Epithelial cell of esophagus (primary cell): ENCODE measurements at places on chromosomes 7 and 10.

- DNase-seq = peak; percentile 68
Measured at GRCh38 chr10:90592638-90593302, 265.1 kb downstream of the HTR7 start.

GRCh38 chr10:101263150-101263752, 34.0 kb upstream of the LBX1 start:
- DNase-seq = no peak

DNA sequence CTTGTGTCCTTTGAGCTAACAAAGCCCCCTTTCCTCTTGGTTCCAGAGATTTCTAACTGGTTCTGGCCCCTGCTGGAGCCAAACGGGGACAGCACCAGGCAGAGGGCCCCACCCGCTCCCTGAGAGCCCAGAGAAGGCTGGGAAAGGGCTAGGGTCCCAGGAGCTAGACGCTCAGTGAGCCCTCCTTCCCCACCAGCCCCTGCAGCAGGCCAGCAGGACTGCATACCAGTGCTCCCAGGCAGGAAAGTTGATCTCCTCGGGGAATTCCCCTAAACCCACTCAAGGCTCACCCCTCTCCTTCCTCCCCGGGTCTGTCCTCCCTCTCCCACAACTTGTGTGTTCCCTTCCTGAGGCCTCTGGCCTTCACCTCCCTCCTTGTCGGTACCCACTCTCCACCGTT, 47.7 kb downstream of the PAX2 start:
- DNase-seq = no peak

DNA sequence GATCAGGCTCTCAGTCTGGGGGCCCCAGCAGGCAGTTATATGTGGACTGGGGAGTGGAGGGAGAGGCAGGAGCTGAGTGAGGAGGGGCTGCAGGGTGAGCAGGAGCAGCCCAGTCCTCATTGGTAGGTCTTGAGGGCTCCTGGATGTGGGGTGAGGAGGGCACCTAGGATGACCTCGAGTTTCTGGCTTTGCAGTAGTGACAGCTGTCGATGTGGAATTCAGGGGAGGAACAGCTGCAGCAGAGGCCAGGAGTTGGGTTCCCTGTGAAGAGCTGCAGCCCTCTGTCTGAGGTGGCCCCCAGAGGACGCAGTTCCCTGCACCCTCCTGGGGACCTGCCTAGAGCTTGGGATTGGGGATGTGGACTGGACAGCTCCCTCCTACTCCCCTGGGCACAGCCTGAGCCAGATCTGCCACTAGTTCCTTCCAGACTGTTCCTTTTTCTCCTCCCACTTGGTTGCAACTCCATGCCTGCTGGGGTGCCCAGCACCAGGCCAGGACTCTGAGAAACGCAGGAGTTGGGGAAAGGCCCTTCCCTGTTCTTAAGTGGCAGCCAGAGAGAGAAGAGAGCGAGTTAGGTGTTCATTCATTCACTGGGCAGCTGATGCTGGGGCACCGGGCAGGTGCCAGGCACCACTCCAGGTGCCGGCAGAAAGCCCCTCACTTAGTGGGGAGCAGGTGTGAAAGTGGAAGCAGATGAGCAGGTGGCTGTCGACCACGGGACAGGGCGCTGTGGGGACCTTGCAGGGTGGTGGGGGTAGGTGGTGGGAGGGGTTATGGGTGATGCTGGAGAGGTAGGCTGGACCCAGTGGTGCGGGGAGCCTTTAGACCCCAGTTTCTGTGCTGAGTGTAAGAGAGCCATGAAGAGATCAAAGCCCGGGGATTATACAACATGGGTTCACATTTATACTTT, 57.9 kb downstream of the PRF1 start:
- no peak for DNase-seq

DNA sequence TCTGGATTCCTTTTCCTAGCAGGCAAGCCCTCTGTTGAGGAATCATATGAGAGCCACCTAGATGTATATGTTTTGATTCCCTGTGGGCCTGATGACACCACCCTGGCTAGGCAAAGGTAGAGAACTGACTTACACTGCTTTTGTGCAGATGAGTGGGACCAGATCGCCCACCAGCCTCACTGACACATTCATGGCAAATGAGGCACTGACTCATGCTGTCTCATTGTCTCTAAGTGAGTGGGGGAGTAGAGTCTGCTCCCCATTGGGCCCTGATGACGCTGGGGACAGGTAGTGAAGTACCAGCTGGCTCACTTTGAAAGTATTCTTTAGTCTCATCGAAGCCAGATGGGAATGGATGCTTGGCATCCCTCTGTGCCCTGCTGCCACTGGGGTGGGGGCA, 326.3 kb downstream of the ABCA13 start:
- DNase-seq = peak; percentile 10

GRCh38 chr10:121240011-121240410, 358.2 kb downstream of the FGFR2 start:
- DNase-seq = peak; percentile 65

- DNase-seq = peak; percentile 36
Measured at GRCh38 chr10:22314852-22315251, 1.3 kb upstream of the COMMD3 start.

DNA sequence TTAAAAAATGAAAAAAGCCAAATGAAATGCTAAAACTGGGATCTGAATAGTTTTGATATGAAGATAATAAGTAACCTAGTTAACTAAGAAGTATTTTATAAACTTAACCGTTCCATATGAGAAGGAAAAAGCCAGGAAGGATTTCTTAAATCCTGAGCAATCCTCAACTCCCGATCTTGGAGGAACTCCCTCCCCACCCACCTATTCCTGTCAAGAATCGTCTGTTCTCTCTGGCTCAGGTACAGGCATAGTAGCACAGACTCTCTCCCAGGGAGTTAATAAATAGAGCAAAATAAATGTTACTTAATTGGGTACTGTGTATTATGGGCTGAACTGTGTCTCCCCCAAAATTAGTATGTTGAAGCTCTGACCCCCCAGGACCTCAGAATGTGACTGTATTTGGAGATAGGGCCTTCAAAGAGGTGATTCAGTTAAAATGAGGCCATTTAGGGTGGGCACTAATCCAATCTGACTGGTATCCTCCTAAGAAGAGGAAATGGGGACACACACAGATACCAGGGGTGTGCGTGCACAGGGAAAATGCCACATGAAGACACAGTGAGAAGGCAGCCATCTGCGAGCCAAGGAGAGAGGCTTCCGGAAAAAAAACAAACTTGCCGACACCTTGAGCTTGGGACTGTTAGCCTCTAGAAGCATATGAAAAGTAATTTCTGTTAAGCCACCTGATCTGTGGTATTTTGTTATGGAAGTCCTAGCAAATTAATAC, 28.7 kb downstream of the PUS7 start:
- no peak for DNase-seq

- peak; percentile 58 for DNase-seq
Measured at GRCh38 chr10:25498645-25499044, 323.8 kb downstream of the GPR158 start.

GRCh38 chr7:1899196-1899595, 229.1 kb downstream of the ELFN1 start:
- DNase-seq = no peak

- DNase-seq = peak; percentile 24
Measured at GRCh38 chr10:29860166-29860565, 199.2 kb downstream of the JCAD start.

- no peak for DNase-seq
Measured at GRCh38 chr10:6347391-6347951, 144.7 kb downstream of the PFKFB3 start.

DNA sequence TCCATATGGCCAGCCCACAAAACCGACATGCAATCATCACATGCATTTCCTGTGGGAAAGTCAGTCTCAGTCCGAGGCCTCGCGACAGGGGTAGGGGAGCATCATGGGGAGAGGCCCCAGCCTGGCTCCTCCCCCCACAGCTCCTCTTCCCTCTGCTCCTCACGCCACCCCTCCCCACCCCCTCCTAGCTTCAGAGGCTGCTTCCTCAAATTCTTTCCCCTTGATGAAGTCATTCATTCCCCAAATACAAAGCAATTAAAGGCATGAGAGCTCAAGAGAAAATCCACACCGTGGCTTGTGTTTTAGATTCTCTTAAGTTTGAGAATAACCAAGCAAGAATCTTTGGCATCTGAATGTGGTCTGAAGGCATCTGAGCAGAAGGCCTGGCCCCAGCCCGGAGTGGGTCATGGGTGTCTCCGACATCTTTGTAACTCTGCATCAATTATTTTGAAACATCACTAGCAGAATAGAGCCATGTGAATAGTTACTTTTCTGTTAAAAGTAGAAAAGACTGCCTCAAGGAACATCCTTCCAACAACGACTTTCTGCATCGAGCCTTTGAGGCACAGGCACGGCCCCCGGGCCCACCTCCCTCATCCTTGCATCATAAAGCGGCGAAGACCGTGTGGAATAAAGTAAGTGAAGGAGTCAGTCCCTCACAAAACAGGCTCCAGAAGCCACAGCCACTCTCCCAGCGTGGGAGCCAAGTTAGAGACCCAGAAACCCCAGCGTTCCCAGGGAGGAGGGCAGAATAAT, 90.9 kb downstream of the DIP2C start:
- no peak for DNase-seq
